GM13977 (cell line): ENCODE measurements at places on chromosomes 5 and 9.

DNA sequence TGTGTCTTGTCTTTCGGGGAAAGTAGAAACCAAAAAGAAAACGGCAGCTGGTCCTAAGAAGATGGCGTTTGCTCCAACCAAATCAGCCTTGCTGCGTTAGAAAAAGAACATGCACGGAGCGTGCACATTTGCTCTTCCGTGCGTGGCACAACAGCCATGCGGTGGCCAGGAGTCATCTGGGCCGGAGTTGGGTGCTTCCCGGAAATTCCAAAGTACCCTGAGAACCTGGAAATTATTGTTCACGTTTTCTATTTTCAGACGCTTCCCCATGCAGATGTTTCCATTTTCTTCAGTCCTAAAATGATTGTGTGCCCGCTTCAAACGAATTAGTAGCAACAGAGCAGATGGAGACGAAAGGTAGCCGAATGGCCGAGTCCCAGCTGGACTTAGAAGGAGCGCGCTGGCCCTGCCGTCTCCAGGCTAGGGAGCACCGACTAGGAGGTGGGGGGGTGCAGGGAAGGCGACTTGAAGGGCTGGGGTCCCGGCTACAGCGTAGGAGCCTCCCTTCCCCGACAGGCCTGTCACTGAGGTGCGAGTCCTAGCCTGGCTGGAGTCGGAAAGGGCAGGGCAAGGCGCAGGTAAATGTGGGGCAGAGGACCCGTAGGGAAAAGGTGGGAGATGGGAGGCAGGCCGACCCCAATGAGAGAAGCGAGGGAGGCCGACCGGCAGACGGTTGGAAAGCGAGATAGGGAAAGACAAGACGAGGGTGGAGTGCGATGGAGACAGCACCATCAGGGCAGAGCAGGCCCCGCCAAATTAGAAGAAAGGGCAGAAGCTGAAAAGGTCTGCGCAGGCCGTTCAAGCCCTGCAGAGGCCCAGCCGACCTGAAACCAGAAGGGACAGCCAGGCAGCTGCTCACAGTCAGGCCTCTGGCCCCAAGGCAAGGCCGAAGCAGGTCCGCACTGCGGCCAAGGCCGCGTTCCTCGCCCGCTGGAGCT lies 1.4 kb downstream of the BARX1 start:
- DNase-seq, result peak; percentile 49

DNA sequence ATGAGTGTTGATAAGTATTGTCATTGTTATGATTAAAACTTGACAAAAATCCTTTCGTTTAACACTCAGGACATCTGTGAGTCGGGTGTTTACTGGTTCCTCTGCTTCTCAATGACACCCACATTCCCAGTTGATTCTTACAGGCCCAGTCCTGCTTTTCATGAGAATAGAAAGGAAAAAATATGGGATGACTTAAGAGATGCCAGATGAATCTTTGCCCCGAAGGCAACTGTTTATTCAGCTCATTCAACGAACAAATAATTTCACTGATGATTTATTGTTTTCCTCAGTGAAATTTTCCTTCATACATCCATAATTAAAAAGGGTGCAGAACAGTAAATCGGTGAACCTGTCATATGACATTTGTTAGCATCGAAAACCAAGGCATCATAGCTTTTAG lies 452.4 kb upstream of the WWC1 start:
- no peak for DNase-seq

DNA sequence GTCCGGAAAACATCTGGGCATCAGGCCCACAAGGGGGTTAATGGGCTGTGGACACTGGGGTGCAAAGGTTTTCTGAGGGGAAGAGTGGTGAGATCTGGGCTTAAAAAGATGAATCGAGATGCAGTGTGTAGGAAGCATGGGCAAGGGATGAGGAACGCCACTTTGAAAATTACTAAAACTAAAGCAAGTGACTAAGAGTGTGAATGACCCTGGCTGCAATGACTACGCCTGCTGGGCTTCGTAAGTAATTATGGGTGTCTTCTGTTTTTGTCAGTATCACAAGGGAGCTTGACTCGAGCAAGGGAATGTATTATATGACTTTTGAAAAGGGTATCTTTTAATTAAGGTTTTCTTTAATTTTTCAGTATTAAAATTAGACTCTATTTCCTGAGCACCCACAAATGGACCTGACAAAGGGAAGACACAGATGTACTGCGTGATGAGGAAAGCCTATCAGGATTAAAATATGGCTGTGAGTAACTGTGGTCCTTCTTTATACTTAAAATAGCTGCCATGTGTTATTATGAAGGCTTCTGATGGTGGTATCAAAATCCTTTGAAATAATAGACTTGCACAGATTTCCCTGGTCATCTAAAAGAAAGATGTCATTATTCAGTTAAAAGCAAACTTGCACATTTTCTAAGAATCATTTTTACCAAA lies 4.2 kb downstream of the CTXN3 start:
- no peak for DNase-seq

DNA sequence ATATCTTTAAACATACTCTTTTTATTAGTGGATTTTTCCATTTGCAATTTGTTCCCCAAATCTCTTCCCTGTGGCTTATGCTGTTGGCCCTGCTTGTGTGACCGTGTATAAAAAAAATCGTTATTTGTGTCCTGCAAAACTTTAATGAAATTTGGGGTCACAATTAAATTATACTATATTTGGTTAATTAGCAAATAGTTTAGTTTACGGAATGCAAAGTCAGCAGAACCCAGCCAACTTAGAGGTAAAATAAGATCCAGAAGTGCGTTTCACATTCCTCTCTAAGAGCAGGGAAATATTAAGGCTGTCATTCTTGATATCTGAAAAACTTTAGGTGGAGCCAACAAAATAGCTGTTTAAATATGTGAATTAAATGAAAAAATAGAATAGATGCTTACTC lies 2023.5 kb upstream of the WWC1 start:
- DNase-seq, result no peak

GRCh38 chr9:104091116-104091515 lies 3.0 kb upstream of the SMC2 start:
- DNase-seq, result no peak

DNA sequence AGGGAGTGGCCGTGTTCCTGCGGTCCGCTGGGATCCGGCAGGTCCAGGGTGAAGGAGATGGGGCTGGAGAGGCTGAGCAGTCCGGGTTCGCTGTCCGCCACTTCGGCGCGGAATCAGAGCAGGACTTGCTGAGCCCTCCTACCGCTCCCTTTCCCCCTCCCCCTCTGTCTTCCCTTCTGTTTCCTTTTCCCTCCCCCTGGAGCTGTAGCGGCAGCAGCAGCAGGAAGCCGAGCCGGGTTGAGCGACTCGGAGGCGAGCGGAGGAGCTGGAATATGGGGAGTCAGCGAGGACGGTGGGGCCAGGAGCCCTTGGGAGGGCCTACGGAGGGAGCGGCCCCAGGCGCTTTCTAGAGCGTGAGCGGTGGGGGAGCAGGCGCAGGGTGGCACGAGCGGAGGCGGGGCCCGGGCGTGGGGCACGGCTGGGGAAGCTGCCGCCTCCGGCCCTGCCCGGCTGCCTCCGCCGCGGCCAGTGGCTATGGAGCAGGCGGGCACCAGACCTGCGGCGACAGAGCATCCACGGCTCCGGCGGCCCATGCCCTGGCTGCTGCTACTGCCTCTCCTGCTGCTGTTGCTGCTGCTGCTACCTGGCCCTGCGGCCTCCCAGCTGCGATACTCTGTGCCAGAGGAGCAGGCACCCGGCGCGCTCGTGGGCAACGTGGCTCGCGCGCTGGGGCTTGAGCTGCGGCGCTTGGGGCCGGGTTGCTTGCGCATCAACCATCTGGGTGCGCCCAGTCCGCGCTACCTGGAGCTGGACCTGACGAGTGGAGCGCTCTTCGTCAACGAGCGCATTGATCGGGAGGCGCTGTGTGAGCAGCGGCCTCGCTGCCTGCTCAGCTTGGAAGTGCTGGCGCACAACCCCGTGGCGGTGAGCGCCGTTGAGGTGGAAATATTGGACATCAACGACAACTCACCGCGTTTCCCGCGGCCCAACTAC lies at the start of gene PCDHAC2:
TSS of gene PCDHAC2 (plus strand) at position 184 of the 933 bp plus-strand sequence. CDS start at position 475, 291 bp downstream.
- DNase-seq, result no peak

DNA sequence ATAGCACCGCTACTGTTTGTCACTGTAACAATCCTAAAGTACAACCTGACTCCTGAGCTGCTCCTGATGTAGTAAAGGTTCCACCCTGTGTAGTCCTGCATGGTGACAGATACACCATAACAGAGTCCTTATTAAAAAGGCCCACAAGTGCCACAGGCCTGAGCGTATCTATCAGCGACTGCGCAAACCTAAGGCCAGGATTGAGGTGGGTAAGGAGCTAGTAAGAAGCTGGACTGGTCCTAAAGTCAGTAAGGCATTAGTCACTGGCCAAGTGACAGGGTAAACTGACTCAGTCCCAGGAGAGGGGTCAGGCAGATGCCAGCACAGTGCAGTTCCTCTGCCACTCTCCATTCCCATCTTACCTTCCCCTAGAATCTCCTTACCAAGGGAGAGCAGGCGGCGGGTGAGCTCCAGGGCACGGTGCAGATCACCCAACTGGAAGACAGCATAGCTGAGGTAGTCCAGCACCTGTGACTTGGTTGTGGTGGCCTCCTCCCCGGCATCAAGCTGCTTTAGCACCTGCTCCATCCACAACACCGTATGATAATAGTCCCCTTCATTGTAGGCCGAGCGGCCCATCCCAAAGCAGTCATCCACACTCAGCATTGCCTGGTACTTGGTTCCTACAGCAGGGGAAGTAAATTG lies 17.6 kb downstream of the P4HA2 start:
- DNase-seq, result no peak

GRCh38 chr5:40318395-40318794 lies 361.3 kb upstream of the PTGER4 start:
- no peak for DNase-seq

- no peak for DNase-seq
These were observed 204.4 kb upstream of the DMRT1 start for GRCh38 chr9:636931-637591.

GRCh38 chr5:68803881-68804319 lies 289.9 kb upstream of the SLC30A5 start:
- no peak for DNase-seq

DNA sequence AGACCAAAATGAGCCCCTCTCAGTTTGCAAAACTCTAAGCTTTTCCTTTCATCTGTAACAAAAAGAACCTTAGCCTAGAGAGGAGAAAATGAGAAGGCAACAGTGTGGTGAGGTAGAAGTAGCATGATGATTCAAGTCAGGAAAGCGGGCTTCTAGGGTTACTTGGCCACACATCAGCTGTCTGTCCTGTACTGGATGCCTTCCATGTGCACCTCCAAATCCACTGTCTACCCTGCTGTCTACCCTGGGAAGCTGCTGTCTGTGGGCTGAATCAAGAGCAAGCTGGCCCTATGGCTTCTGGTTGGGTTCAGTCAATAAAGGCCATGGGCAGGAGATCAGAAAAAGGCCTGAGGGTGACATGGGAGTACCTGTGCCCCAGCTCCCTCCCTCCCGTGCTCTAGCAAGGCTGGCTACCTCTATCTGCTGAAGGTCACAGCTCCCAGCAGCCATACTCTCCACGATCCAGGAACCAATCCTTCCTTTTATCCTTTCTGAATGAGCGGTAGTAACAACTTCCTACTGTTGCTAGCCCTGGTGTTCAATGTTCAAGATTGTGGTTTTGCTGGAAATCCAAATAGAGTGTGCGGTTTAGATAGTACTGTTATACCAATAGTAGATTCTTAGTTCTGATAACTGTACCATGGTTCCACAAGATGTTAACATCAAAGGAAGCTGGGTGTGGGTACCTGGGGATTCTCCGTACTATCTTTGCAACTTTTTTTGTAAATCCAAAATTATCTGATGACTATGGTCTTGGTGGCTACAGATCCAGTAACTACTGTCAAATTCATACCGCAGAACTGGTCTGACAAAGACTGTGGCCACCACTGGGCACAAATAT lies 191.0 kb downstream of the ESM1 start:
- DNase-seq, result no peak

DNA sequence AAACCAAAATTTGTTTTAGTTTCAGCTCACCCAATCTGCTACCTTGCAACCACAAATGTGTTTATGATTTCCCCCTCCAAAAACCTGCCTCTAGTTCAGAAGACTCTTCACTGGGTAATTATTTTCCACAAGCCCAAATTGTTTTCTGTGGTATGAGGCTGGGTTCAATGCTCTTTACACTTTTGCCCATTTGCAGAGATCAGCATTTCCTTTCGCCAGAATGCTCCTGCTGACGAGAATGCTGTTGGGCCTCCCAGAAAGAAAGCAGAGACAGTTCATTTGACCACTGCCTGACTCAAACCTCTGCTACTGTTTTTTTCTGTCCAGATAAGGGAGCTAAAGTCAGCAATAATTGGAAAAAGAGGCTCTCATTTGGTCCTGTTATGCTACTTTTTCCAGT lies 427.3 kb downstream of the PDE4D start:
- no peak for DNase-seq

- no peak for DNase-seq
These were observed 21.7 kb downstream of the ALG2 start for GRCh38 chr9:99199938-99200539.

- peak; percentile 13 for DNase-seq
These were observed 969 bp downstream of the CLK4 start for GRCh38 chr5:178625679-178626483.

- DNase-seq, result no peak
These were observed 90.1 kb downstream of the DRD1 start for GRCh38 chr5:175353926-175354325.

DNA sequence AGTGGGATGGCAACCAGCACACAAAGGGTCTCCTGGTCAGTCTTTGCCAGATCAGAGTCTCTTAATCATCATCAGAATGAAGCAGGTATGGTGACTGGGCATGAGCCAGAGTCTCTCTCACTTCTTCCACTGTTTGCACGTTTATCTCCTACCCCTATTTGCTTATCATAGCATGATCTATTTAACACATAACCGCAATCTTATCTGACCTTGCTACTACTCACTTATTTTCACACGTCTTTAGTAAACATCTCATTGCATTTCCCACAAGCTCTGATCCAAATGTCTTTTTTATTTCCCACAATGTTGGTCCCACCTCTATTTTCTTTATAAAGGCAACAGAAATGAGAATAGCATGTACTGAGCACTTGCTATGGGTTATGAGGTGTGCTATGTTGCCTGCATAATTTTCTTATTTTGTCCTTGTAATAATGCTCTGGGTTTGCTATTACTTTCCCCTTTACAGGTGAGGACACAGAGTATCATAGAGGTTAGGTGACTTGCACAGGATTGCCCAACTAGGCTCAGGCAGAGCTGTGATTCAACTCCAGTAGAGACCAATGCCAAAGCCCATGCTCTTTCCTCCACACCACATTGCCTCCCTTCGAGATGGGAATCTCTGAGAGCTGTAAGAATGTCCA lies 39.7 kb upstream of the IL7R start:
- DNase-seq, result no peak

GRCh38 chr9:93037476-93037971 lies 21.0 kb upstream of the SUSD3 start:
- no peak for DNase-seq

- DNase-seq, result no peak
These were observed 10.8 kb downstream of the SH3PXD2B start for GRCh38 chr5:172443441-172444109.

GRCh38 chr9:5438301-5439162 lies 807 bp upstream of the PLGRKT start:
- DNase-seq, result no peak
